ENCODE measurements at places on chromosomes 6 and 20. TPM values are rescaled to one million over a fixed set of nuclear protein-coding genes. Genes with fewer than 3 reads are reported as not detected.
A peak's percentile ranks its signal among the peaks of the same experiment; 100 is the strongest.

TAF8 gene
- 14.6 TPM for polyA plus RNA-seq

DNA sequence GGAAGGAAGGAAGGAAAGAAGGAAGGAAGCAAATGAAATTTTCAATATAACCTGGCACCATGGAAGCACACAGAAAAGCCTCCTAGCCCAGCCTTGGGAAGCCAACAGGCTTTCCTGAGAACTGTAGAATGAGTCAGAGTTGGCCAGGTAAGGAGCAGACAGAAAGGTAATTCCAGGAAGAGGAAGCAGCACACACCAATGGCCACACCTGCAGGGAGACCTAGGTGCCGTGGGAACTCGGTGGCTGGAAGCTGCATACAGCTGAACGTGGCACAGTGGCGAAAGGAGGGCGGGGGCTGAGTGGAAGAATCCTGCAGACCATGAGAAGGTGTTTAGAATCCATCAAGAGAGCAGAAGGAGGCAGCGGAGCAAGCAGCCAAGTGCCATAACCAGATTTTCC lies 224.8 kb upstream of the RREB1 start:
- no peak for DNase-seq

- no peak for DNase-seq
Observed at GRCh38 chr6:86706449-86706848, 230.9 kb upstream of the HTR1E start.

ADTRP gene
- 0.33 TPM for polyA plus RNA-seq

- DNase-seq: no peak
Observed at GRCh38 chr6:12245360-12245759, 44.8 kb upstream of the EDN1 start.

- no peak for DNase-seq
Observed at GRCh38 chr20:50108556-50109235, 4.3 kb downstream of the UBE2V1 start.

FRMD1 gene
- not detected for polyA plus RNA-seq

DNA sequence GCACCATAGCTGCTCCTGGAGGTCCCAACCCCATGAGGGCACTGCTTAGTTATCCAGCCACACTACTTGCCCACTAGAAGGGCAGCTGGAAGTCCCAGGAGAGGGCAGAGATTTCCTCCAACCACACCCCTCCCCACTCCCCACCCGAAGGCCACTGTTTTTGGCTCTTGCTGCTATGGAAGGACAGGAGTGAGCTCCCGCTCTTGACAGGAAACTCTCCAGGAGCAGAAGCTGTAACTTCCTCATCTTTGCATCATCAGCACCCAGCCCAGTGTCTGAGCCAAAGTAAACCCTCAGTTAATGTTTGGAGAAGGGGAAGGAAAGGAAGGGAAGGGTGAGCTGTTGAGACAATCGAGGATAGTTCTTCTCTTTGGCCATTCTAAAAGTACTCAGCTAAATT lies 120.7 kb downstream of the MTFR2 start:
- DNase-seq: no peak

PROKR2 gene
- polyA plus RNA-seq: not detected

DNA sequence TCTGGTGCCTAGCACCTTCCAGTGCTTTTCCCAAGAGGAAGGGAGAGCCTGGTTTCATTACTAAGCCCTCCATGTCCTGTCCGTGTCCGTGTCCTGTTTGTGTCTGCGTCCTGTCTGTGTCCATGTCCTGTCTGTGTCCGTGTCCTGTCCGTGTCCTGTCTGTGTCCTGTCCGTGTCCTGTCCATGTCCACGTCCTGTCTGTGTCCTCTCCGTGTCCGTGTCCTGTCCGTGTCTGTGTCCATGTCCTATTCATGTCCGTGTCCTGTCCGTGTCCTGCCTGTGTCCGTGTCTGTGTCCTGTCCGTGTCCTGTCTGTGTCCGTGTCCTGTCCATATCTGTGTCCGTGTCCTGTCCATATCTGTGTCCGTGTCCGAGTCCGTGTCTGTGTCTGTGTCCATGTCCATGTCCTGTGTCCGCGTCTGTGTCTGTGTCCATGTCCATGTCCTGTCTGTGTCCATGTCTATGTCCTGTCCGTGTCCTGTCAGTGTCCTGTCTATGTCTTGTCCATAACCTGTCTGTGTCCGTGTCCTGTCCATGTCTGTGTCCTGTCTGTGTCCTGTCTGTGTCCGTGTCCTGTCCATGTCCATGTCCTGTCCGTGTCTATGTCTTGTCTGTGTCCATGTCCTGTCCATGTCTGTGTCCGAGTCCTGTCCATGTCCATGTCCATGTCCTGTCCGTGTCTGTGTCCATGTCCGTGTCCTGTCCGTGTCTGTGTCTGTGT lies 54.4 kb upstream of the BHLHE23 start:
- DNase-seq: no peak

DNA sequence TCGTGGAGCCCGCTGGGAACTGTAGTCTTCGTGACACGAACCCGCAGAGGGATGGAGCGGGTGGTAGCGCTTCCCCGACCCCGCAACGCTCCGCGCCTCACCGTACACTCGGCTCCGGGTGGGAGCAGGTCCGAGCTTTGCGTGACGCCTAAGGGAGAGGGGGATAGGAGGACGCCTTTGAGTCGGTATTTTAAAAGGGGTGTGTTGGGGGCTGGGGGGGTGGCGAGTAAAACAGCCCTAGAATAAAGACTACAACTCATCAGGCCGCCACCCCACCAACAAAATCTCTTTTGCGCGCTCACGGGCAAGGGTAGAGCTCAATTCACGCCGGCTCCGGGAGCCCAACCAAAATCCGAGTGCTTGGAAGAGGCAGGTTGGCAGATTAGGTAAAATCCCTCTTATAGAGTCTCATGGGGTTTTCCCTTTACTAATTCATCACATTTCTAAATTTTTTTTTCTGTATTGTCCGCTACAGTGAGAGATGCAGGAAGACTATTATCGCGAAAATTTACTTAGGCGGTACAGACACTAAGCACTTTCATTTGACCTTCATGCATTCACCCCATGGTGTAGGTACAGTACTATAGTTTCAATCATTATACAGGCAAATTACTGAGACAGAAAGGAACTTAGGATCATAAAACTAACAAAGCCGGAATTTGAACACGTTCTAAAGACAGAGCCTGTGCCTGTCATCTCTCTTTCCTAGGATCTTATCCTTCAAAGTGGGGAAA lies 706 bp upstream of the SNX14 start:
- no peak for DNase-seq

DNA sequence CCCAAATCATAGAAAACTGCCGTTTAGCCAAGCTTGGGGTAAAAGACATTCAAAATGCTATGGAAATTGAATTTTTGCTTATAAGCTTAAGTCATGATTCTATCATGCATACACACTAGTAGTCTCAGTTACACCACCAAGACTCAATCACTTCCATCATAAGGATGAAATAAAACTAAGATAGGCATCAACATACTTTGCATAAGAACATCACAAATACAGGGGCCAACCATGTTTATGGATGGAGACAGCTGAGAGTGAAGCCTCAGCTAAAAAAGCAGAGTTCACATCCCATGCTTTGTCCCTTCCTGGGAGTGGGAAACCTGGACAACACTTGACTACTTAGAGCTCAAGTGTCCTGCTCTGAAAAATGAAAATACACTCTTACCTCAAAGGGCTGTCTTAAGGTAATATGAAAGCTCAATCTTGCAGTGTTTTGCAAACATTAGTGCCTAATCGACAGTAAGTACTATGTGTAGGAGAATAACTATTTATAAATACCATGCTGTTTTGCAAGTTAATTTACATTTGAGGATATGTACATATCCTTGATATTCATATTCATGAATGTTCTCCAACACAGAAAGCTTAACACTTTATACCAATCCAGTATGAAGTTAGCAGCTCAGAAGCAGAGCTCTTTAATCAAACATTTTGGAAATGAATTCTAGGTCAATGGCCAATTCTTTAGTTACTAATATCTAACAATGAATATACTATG lies 32.0 kb upstream of the SMIM28 start:
- no peak for DNase-seq

DNA sequence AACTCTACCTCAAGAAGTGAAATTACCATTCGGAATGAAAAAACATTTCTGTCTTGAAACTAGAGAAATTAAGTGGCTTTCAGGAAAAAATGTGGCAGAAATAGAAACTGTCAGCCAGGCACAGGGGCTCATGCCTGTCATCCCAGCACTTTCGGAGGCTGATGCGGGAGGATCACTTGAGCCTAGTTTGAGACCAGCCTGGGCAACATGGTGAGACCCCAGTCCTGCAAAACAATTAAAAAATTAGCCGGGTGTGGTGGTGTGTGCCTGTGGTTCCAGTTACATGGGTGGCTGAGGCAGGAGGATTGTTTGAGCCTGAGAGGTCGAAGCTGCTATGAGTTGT lies 7.1 kb upstream of the TMEM181 start:
- no peak for DNase-seq

DNA sequence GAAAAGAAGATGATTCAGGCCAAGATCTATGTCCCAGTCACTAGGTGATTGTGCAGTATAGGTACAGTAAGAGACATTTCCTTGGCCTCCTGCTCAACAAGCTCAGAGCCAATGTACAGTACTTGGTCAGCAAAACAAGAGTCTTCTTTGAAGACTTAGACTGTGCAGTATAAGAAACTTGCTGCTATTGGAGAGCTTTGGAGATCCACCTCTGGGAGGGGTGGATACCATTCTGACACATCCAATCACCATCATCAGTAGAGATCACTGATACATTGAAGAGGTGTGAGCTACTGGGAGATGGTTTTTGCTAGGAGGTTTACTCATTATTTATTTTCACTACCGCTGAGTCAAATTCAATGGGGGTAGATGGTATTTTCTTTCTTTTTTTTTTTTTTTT lies 77.5 kb downstream of the UST start:
- no peak for DNase-seq

DNA sequence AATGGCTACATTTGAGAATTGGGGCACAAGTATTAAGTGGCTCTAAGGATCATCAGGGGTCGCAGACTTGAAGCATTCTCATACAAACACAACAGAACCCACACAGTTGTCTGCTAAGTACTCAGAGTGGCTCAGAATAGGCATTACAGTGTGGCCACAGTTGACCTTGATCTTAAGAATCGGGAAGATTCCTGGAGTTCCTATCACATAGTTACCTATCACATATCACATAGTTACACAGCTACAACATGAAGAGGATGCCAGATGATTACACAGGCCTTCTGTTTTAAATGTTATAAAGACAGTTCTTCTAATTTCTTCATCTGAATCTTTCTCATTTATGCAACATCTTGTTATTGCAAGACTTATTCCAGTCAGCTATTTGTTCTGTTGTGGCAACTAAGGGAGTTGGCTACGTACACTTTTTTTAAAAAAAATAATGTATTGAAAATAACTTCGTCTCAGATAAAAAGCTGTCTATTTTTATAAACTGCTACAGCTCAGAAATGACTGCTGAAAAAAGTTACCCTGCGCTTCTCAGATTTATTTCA lies 129.0 kb downstream of the REV3L start:
- peak; percentile 1 for DNase-seq

SLC17A2 gene
- polyA plus RNA-seq: not detected

GRCh38 chr20:63060057-63060991 lies 53.6 kb upstream of the BHLHE23 start:
- DNase-seq: no peak

- DNase-seq: no peak
Observed at GRCh38 chr20:34581341-34582184, 23.0 kb downstream of the MAP1LC3A start.

DNA sequence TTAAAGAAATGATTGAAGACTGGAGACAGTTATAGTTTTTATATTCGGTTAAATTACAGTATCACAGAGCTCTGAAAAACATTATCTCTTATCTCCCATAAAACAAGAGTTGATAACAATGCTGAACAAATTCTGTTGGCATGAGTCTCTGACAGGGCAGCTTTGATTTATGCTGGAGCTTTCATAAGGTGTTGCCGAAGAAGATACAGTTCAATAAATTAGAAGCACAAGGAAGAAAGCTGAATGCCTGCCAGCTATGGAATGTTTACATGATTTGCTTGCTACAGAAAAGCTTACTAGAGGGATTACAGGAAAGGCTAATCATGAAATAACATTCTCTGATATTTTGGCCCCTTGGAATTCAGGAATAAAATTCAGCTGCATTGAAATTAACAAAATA lies 431.9 kb upstream of the GJE1 start:
- no peak for DNase-seq

- no peak for DNase-seq
Observed at GRCh38 chr20:1702328-1702727, 44.7 kb upstream of the SIRPG start.
